Activated CD8-positive, alpha-beta memory T cell treated with anti-CD3 and anti-CD28 coated beads for 4 hours (primary cell): ENCODE measurements at places on chromosomes 2 and 18.

DNA sequence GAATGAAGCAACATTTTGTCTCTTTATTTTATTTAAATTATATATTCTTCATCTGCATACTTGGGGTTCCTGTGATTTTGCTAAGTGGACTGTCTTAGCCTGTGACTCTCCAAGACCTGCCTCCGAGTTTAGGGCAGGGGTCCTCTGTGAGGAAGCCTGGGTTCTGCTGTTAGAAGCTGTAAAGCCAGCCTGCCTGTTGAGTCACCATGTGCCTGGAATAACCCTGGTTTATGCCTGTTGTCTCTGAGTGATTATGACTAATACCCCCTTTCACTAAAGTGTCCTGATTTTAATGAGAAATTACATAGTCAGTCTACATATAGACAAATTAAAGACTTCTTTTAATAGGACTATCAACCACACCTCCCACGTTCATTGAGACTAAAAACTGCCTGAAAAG lies 369.1 kb downstream of the ZNF521 start:
- DNase-seq = no peak

- DNase-seq = no peak
These were observed 17.5 kb downstream of the REEP1 start for GRCh38 chr2:86319700-86320580.

DNA sequence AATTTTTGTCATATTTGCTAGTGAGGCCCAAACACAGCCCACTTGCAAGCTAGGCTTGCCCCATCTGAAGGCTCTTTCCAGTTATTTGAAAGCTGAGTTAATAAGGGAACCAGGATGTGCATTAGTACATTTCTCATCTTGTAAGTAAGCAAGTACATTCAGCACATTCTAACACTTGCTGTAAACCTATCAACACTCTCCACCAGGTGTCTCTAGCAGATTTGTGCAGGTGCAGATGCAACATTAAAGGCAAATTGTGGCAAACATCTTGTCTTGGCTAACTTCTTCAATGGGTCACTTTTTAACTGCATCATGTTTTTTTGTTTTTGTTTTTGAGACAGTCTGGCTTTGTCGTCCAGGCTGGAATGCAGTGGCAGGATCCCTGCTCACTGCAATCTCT lies 25.3 kb upstream of the MFSD6 start:
- DNase-seq = no peak

DNA sequence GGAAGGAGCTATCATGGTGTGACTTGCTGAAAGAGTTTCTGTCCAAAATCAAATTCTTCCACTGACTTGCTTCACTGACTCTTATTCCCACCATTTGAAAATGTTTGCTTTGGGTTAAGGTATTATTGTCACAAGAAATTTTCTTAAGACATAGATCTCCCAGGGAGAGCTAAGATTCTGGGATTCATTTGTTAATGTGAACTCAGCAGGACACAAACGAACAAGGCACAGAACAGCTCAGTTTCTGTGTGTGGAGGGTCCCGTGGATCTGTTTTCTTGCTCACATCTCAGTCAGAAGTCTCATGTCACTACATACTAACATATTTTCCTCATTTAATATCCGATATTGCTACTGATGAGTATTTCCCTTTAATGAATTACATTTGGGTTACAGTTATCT lies 8.2 kb upstream of the HNRNPA3 start:
- no peak for DNase-seq

DNA sequence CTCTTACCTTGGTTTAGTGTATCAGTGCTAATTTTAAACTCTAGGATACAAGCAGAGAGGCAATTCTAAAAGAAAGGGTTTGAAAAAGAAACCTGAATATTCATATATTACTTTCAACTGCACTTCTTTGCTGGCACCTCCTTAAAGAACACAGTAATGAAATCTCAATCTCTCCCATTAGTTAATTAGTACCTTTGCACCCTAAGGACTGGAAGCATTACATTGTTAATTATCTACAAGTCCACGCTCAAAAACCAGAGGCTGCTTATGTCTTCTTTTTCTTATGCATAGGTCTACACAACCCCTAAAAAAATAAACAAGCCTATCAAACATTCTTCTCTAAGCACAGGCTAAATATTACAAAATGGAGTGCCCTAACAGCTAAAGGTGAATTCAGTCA lies 20.2 kb downstream of the EPHA4 start:
- DNase-seq = no peak

DNA sequence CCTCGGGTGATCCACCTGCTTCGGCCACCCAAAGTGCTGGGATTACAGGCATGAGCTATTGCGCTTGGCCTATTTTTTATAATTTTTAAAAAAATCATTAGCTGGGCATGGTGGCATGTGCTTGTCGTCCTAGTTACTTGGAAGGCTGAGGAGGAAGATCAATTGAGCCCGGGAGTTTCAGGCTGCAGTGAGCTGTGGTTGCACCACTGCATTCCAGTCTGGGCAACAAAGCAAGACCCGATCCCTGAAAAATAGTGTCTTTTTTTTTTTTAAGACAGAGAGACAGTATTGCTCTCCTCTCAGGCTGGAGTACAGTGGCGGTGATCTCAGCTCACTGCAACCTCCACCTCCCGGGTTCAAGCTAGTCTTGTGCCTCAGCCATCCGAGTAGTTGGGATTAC lies 4.8 kb downstream of the SSB start:
- no peak for DNase-seq
